ENCODE measurements at places on chromosomes 5 and 9.
A peak's percentile ranks its signal among the peaks of the same experiment; 100 is the strongest.

- no peak for DNase-seq
Measured at GRCh38 chr5:139985733-139986132, 57.4 kb downstream of the NRG2 start.

- DNase-seq = peak; percentile 55
Measured at GRCh38 chr5:73451224-73452130, 2.9 kb upstream of the FOXD1 start.

DNA sequence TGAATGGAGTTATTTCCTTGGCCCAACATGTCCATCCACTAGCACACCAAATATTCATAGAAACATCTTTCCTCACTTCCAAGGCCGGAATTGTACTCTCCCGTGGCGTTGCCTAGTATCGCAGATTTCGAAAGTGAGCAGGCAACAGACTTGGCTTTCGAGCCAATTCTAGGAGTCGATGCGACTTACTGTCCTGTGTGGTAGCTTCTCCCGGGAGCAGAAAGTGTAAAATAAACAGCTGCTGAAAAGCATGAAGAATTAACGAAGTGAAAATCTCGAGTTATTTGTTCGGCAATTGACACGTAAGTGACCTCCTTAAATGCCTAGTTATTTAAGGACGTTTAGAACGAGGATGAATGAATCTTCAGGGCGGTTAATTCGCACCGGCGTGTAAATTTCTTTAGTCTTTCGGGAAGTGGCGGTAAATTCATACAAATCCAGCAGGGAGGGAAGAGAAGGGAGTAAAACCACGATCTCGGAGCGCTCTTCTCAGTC lies 449 bp upstream of the PCSK5 start:
- no peak for DNase-seq

- DNase-seq = no peak
Measured at GRCh38 chr9:104769655-104770054, 5.7 kb downstream of the NIPSNAP3B start.

- DNase-seq = no peak
Measured at GRCh38 chr5:177538876-177539275, 15.5 kb downstream of the FAM193B start.

DNA sequence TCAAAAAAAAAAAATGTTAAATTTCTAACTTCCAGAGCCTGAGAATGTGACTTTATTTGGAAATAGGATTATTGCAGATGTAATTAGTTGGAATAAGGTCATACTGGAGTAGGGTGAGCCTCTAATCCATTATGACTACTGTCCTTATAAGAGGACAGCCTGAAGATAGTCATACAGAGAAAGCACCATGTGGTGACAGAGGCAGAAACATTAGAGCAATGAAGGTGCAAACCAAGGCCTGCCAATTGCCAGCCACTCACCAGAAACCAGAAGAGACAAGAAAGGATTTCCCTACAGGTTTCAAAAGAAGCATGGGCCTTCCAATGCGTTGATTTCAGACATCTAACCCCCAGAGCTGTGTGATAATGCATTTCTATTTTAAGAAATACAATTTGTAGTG lies 659.2 kb upstream of the CHD1 start:
- DNase-seq = no peak

- no peak for DNase-seq
Measured at GRCh38 chr9:91694081-91694870, 255.8 kb downstream of the ROR2 start.

- no peak for DNase-seq
Measured at GRCh38 chr5:15026944-15027343, 155.4 kb upstream of the ANKH start.

DNA sequence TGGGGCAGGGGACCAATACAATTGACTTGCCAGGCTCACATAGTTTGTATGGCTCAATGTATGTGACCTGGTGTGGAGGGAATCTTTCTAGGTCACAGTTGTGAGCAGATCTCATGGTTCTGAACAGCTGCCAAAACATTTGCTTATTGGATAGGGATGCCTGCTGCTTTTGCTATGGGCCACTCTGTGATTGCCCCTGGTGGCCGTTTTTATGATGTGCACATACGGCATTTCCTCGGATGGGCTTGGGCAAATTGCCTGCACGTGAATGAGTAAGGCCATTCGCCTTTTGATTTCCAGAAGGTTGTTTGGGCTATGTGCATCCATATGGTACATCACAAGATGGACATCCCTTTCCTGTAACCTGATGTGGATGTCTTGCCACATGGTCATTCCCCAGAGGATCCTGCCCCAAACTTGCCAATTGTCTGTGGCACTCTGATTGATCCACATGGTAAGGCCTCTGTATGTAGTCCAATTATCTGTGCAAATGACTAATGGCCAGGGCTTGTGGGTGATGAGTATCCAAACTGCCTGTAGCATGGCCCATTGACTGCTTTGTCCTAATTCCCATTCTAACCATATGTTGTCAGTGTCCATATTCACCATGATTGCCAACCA lies 10.7 kb upstream of the SLC22A4 start:
- no peak for DNase-seq

DNA sequence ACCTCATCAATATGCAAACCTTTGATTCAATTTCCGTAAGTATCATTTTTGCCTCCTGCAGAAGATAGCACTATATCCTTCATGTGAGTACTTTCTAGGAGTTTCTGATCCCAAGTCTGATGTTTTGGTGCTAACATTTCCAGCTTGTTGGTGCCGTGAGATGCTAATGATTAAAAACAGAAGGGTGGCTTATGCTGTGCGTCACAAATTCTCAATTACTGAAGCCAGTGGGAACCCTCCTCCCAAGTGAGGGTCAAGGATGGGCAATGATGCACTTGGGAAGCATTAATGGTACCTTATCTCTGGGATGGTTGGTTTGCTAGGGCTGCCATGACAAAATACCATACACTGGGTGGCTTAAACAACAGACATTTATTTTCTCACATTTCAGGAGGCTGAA lies 123.0 kb downstream of the FOXD1 start:
- no peak for DNase-seq

- no peak for DNase-seq
Measured at GRCh38 chr5:172730981-172731679, 39.9 kb downstream of the DUSP1 start.

- no peak for DNase-seq
Measured at GRCh38 chr9:122579874-122580273, 3.3 kb downstream of the OR1L8 start.

DNA sequence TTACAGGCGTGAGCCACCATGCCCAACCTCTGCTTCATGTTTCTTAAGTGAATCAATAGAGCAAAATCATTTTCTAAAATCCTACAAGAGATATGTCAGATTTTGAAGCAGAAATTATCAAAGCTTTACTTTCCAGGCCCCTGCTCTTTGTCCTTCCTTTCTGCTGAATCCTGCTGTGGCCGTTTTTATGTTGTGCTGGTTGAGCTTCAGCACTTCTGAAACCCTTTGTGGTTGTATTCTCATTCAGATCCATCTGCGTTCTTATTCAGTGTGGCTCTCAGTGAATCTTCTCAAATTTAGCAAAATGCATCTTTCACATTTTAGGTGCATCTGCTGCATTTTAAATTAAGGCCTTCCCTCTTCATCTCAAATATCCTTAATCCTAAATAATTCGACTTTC lies 26.0 kb downstream of the JMY start:
- no peak for DNase-seq

DNA sequence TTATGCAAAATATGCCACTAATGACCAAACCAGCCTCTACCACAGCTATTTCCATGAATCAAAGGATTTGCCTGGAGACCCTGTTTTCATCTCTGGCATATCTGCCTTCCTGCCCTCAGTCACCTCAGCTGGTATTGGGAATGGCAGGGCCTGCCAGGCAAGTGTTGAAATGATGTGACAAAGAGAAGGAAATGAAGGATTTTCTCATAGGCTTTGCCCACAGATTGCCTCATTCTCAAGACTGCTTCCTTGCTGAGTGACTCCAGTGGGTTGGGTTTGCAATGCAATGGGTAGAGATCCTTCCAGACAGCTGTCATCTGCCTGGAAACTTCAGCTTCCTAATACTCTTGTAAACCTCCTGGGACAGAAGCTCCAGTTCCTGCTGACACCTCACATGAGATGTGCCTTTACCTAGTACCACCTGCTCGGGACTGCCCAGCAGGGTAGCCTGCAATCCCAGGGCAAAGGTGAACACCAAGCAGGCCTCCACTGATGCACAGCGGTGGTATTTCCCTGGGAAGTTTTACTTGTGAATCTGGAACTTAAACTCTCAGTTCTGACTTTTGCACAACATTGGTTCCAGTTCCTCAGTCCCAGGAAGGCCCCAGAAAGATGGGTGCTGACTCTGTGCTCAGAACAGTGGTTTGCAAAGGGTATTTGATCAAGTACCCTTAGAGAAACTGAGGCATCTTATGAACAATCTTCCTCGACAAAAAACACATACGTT lies 64.8 kb upstream of the SLC1A1 start:
- no peak for DNase-seq

GRCh38 chr9:136361754-136362449 lies 1.6 kb downstream of the DNLZ start:
- no peak for DNase-seq

GRCh38 chr9:15572200-15572770 lies 19.4 kb downstream of the CCDC171 start:
- no peak for DNase-seq

- no peak for DNase-seq
Measured at GRCh38 chr9:92004045-92004392, 54.0 kb upstream of the ROR2 start.

DNA sequence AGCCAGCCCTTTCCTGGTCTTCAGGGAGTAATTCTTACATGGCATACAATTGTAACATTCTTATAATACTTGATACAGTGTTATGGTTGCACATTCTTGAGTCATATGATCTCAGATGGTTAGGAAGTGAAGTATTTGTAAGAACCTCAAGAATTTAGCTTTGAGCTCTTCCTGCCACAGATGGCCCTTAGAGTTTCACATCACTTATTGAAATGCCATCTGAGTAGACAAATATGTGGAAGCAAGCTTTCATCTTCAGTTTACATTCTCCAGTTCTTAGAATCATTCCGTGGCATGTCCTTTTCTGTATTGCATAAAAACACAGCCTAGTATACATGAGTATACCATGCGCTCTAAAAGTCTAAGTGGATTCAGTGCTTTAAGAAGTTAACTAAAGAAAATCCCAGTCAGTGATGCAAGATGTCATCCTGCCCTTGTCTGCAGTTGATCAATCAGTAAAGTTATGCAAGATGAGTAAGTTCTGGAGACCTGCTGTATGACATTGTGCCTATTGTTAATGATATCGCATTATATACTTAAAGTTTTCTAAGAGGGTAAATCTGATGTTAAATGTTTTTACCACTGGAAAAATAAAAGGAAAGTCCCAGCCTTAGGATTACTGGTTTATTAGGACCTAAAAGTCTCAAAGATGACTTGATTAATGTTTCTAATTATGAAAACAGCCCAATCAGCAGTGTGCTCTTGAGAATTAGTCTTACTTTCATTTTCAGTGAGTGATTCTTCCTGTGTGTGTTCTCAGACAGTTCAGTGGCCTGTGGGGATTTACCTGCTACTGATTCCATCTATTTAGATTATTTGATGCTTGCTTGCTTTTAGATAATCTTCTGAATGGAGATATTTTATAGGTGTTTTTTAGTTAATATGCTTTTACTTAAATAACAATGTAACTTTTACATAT lies 29.4 kb downstream of the RHOBTB3 start:
- DNase-seq = no peak

GRCh38 chr5:10886497-10886896 lies 125.5 kb upstream of the DAP start:
- no peak for DNase-seq

GRCh38 chr9:36316611-36317317 lies 58.5 kb upstream of the GNE start:
- DNase-seq = no peak

DNA sequence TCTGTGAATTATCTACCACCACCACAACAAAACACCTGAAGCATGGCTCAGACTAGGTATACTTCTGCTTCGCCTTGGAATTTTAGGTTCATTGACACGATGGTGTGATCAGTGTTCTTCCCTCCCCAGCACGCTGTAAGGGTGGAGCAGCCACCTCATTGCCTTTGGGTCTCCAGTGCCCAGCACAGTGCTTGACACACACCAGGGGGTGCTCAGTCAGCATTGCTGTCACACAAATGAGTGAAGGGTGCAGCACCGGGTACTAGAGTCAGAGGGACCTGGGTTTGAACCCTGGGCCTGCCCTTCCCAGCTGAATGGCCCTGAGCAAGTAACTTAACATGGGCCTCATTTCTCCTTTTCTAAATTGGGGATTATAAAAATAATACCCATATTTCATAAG lies 9.9 kb upstream of the ANGPTL2 start:
- DNase-seq = no peak

DNA sequence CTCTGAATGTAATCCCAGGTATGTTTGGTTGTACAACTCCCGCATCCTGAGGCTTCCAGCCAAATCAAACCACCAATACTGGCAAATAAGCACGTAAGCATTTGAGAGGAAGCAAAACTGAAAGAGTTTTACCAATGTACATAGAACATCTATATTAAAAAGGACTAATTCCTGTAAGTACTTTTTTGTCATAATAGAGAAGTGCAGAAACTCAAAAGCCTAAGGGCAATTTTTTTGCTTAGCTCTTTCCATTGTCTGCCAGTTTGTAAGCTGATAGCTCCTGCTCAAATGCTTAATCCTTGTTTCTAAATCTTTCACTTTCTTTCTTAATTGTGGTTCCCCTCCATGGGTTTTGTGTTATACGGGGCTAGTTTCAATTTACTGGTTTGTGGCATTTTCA lies 1151.8 kb downstream of the CDH12 start:
- DNase-seq = no peak

- no peak for DNase-seq
Measured at GRCh38 chr5:91179018-91179417, 204.1 kb downstream of the ARRDC3 start.

All from activated CD8-positive, alpha-beta memory T cell treated with anti-CD3 and anti-CD28 coated beads for 48 hours (primary cell).